ENCODE measurements at places on chromosomes 5 and 9.

- DNase-seq: no peak
Observed at GRCh38 chr5:108266242-108266641, 115.7 kb downstream of the FBXL17 start.

DNA sequence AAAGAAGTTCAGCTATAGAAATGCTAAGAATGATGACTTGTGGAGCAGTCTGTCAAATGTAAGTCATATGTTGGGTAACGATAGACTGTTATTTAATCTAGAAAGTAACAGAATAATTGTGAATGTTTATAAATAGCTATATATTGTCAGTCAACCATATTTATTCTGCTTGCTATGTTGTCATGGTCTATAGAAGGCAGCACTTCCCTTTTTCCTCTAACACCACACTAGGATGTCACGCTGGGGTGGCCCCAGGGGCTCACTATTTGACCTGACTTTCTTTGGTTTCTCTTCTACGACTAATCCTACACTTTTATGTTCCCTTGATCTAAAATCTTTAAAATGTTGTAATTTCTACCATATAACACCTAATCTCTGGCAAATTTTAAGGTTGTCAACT is 20.5 kb downstream of the ERAP2 start:
- no peak for DNase-seq

- DNase-seq: no peak
Observed at GRCh38 chr9:126125577-126125976, 201.1 kb upstream of the MVB12B start.

- no peak for DNase-seq
Observed at GRCh38 chr9:93654351-93654961, 78.1 kb downstream of the PHF2 start.

DNA sequence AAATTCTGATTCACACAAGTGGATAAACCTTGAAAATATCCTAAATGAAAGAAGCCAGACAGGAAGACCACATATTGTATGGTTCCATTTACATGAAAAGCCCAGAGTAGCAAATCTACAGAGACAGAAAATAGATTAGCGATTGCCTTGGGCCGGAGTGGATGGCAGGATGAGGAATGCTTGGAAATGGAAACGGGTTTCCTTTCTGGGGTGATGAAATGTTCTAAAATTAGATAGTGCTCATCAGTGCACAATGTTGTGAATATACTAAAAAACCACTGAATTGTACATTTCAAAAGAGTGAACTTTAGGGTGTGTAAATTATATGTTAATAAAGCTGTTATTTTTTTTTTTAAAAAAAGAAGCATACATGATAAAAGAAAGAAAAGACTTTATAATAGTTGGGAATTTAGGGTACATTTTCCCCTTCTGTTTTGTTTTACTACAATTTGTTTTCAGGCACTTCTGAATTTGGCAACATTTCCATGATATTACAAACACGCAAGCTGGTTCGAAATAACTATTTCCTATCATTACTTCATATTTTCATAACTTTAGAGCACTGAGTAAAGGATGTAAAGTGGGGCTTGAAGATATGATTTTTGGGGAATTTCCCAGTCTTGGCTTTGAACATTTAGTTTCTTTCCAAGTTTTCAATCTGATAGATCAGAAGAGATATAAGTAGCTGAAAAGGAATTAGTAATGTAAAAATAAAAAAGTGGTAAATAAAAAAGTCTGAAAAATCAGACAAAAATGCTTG is 23.9 kb downstream of the SLC35A4 start:
- DNase-seq: no peak

DNA sequence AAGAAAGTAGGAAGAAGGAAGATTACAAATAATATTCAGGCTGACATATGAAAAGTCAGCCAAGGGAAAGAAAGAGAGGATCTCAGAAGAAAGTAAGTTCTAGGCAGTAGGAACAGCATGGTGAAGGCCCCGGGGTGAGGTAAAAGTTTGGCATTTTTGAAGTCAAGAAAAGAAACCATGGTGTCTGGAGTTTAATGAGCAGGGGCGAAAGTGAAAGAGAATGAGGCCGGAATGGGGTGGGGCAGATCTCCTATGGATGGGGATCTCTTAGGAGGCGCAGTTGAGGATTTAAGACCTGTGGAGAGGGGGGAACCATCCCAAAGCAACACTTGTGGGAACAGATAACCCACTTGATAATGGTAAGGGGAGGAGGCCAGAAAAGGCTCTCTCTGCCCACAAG is 42.3 kb upstream of the SMAD5 start:
- DNase-seq: no peak

- no peak for DNase-seq
Observed at GRCh38 chr5:181241393-181241975, 2.2 kb downstream of the RACK1 start.

- no peak for DNase-seq
Observed at GRCh38 chr5:169417676-169418075, 116.7 kb upstream of the SLIT3 start.

- no peak for DNase-seq
Observed at GRCh38 chr5:112346411-112347044, 72.5 kb downstream of the EPB41L4A start.

DNA sequence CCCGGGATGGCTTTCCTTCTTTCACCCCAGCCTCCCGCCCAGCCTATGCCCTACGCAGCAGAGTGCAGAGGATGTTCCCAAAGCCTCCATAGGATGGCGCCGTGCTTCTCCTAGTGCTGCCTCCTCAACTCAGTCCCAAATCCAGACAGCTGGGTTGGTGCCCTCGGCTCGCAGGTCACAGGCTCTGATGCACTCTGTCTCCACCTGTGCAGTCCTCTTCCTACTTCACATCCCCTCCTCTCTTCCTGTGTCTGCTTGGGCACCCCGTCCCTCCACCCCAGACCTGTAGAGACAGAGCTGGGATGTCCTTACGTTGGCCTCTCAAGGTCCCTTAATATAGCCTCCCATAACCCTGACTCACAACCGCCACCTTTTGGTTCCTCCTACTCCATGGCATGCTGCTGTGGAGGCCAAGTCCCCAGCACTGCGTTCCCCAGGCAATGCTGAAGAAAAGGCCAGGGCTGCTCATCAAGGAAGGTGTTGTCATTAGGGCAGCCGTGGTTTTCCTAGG is 314.4 kb downstream of the GADD45G start:
- no peak for DNase-seq

- no peak for DNase-seq
Observed at GRCh38 chr5:119420169-119420568, 32.1 kb upstream of the HSD17B4 start.

DNA sequence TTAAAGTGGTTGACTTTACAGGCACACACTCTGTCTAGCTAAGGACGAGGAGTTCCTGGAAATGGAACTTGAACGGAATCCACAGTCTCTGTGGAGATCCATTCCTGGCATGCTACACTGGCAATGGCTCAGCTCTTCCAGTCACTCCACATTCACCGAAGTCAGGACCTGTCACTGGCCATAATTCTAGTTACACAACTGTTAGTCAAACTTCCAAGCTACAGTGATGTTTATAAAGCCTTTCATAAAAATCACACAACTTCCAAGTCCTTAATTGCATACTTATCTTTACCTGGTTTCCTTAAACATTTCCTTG is 15.7 kb downstream of the CDC14B start:
- no peak for DNase-seq

DNA sequence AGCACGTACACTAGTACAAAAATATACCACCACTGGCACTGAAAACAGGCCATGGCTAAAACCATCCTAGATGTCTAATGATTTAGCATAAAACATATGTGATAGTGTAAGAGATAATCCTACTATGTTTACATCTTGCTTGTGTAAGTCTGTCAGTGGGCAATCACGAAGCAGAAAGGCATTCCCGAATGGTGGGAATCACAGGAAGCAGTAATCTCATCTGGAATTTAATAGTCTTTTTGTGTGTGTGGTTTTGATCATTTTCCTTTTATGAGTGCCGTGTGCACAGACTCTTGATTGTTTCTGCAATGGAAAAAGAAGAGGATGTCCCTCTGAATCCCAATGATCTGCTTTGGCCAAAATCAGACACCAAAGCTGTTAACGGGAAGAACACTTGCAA is 200.5 kb downstream of the EBF1 start:
- no peak for DNase-seq

GRCh38 chr5:103066326-103066725 is 53.6 kb downstream of the GIN1 start:
- DNase-seq: no peak

DNA sequence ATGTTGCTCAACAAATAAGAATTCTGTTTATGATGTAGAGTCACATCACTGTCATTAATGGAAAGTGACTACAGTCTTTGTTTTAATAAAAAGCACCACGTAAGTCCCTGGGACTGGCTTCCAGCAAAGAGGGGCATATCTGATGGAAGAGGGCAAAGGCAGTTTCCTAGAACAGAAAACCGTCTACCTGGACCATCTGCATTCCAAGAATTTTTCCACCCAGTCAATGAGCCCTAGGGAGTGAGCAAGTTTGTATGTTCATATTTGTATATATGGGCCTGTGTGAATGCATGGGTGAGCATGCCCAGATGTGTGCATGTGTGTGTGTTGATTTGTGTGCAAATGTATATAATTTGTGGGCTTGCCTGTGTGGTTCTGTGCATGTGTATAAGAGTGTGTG is 156.8 kb upstream of the SEMA6A start:
- DNase-seq: no peak

GRCh38 chr9:71721855-71722254 is 46.5 kb downstream of the CEMIP2 start:
- DNase-seq: no peak

GRCh38 chr5:146726020-146726419 is 152.5 kb downstream of the PPP2R2B start:
- DNase-seq: no peak

- no peak for DNase-seq
Observed at GRCh38 chr9:3285365-3286161, 240.2 kb downstream of the RFX3 start.

GRCh38 chr9:133873009-133873408 is 119.1 kb downstream of the VAV2 start:
- DNase-seq: no peak

DNA sequence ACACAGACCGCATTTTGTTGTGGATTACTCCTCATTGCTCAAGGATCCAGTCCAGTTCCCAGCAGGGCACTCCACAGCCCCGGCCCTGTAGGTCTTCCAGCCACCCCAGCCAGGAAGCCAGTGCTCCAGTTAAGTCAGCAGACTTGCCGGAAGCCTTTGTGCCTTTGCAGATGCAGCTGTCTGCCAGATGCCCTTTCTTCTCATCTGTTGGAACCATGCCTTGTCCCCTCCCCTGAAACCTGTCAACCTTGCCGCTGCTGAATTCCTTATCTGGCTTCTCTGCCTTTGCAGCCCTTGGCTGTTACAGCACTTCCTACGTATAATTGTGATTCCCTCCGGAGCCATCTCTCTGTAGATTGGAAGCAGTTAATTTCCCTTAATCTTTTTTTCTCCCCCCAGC is 28.4 kb downstream of the PSAT1 start:
- DNase-seq: no peak

DNA sequence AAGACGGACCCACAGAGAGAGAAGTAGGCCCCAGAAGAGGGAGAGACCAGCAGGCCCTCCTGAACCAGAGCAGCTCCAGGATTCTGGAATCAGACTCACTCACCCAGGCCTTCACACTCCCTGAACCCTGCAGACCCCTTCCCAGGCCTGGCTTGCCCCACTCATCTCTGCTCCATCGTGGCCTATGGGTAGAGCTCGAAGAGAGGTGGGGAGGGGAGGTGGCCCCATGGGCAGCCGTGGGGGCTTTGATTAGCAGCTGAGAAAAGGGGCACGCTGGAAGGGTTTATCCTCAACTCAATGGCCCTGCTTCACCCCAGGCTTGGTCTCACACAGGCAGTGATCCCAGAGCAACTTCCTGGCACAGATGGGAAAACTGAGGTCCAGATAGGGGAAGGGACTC is 613 bp downstream of the MYMK start:
- DNase-seq: no peak

Data from stimulated activated CD4-positive, alpha-beta T cell treated with anti-CD3 and anti-CD28 coated beads, Interleukin-1b, Interleukin-23, amount 100 ng/mL, for 1 hour (primary cell).